Activated CD4-positive, alpha-beta memory T cell treated with anti-CD3 and anti-CD28 coated beads for 36 hours (primary cell): ENCODE measurements at places on chromosomes 3 and 15. TPM values are rescaled to one million over a fixed set of nuclear protein-coding genes. Genes with fewer than 3 reads are reported as not detected.

Gene MPI
- total RNA-seq, result 56.4 TPM

Gene ZNF660
- 0.07 TPM for total RNA-seq

Gene LRRC31
- not detected for total RNA-seq

Gene GATM
- 1.3 TPM for total RNA-seq
